ENCODE measurements at places on chromosomes 7 and 10. TPM values are rescaled to one million over a fixed set of nuclear protein-coding genes. Genes with fewer than 3 reads are reported as not detected.

CNPY1 gene
- not detected for total RNA-seq

KDM7A gene
- total RNA-seq = 8.5 TPM

DNA sequence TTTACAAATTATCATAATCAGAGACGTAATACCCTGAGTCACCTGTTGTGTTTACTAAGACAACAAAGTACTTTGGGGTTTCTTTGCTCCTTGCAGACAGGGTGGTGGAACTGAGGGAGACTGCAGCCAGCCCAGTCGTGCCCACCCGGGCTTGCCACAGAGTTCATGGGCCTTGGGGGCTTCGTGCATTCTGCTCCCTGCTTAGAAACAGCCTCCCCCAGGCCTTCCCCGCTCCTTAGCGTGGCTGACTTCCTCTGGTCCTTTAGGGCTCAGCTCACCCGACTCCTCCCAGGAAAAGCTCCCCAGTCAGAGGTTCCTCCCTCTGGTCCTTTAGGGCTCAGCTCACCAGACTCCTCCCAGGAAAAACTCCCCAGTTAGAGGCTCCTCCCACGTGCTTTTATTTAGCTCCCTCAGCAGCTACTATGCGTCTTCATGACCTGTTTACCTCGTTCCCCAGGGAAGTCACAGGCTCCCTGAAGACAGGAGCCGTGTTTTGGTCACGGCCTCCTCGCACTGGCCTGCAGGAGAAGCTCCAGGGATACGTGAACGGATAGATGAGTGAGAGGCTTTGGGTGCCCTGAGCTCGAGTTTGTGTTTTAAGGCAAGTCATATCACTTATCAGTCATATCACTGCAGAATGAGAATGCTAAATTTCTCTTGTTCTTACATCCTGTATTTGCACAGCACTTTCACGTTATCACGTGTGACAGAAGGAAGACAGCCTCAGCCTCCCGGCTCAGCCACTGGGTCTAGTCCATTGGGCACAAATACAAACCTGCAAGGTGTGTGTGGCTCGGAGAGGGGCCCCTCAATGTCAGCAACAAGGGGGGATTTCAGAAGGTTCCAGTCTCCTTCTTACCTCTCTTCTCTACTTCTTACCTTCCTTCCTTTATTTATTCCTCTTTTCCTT lies 52.7 kb upstream of the VIPR2 start:
- DNase-seq = no peak

DNA sequence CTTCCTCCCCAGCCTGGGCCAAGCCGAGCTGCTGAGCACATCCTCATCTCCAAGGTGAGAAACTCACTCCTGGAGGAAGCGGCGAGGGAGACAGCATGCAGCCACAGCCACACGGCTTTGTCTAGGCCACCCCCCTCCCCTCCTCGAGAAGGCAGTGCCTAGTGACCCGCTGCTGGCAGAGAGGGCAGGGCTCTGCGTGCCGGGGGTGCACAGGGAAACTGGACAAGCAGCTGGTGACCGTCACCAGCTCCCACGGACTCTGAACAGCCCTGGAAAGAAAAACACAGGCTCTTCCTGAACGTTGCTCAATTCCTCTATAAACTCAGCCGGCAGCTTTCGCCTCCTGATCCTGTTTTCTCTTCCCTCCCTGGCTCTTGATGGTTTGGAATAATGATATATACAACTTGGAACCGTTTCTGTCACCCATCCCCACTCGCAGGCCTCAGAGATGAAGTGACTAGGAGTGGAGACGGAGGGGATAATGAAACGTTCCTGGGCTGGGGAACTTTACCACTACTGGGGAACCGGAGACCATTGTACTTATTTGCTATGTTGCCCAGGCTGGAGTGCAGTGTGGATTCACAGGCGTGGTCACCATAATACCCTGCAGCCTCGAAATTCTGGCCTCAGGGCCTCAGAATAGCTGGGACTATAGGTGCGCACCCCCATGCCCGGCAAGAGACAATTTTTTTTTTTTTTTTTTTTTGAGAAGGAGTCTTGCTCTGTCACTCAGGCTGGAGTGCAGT lies 19.3 kb downstream of the PAPOLB start:
- no peak for DNase-seq

DNA sequence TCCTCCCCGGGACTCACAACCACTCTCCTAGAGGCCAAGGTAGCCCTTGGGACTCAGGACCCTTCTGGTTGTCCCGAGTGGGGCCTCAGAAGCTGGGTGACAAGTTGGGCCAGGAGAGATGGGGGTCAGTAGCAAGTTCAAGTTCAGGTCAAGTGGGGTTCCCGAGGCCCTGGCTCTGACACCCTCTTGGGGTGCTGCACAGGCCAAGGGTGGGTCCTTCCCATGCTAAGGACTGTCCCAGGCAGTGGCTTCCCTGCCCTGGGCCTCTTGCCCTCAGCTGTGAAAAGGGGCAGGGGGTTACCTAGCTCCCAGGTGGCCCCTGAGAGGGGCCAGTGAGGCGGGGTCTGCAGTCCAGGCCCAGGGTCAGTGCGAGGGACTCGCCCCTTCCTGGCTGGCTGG lies 115.4 kb upstream of the TNRC18 start:
- DNase-seq = no peak

OR2A7 gene
- 1.7 TPM for total RNA-seq

DNA sequence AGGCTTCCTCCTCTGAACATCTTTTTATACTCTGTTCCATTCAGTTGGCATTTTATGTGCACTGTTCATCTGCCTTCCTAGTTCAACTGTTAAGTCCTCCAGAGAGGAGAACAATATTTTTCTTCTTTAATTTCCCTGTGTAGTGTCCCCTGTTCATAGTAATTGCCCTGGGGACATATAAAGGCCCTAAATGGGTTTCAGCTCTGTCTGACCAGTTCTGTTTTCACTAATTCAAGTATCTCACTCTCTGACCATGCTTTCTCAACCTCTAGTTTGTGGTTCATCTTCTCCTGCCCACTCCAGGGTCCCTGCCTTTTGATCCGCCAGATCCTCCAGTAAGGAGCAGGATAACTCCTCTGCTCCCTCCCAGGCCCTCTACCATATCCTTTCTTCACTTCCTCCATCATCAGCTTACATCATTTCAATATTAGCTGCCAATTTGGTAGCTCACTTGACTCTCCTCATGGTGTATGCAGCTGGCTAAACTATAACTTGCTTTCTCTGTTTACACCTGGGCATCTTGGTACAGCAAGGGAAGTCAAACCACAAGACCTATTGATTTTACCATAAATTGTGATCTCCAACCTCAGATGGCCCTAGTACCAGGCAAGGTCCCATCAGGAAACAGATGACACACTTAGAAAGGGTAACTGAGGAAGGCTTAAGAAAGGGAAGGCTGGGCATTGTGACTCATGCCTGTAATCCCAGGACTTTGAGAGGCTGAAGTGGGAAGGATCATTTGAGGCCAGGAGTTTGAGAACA lies 17.7 kb upstream of the C10orf67 start:
- no peak for DNase-seq

- DNase-seq = no peak
These were observed at the start of gene IL6 for GRCh38 chr7:22726907-22727713. Gene IL6, plus strand, starts transcription at chr7:22727200. Its CDS starts 63 bp downstream, at chr7:22727263.

DNA sequence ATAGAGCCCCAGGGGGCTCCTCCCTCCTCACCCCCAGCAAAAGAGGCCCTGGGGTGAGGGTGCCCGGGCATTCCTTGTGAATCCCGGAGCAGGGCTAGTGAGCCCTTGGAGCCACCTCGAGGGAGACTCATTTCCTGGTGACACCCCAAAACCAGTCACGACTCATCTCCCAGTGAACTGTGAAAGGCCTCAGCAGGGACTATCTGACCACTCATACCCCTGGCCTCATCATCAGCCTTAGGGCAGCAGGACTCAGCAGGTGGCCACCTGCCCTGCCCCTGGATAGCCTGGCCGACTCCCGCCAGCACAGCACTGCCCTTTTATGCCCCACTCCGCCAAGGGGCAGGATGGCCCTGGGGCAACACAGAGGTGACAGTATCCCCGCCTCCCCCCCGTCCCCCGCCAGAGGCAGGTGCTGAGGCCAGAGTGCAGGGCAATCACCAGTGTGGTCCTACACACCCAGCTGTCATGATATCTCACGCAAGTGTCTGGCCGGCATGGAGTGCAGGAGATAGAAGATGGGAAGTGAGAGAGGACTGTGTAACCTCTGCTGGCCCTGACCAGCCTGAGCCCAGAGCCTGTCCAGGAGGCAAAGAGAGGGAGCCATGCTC lies 3.2 kb downstream of the SNCG start:
- DNase-seq = no peak

- DNase-seq = peak; percentile 25
These were observed 48.5 kb upstream of the OSBPL3 start for GRCh38 chr7:25028370-25029021.

- DNase-seq = no peak
These were observed 110.2 kb downstream of the MTPAP start for GRCh38 chr10:30238836-30239235.

- DNase-seq = no peak
These were observed 92.7 kb upstream of the GPR26 start for GRCh38 chr10:123573236-123574108.

GRCh38 chr10:21330628-21331020 lies 194.9 kb downstream of the SKIDA1 start:
- no peak for DNase-seq

SEMA3D gene
- total RNA-seq = not detected

CPA2 gene
- not detected for total RNA-seq

GRCh38 chr7:138527746-138528223 lies 67.7 kb downstream of the TRIM24 start:
- DNase-seq = no peak

DNA sequence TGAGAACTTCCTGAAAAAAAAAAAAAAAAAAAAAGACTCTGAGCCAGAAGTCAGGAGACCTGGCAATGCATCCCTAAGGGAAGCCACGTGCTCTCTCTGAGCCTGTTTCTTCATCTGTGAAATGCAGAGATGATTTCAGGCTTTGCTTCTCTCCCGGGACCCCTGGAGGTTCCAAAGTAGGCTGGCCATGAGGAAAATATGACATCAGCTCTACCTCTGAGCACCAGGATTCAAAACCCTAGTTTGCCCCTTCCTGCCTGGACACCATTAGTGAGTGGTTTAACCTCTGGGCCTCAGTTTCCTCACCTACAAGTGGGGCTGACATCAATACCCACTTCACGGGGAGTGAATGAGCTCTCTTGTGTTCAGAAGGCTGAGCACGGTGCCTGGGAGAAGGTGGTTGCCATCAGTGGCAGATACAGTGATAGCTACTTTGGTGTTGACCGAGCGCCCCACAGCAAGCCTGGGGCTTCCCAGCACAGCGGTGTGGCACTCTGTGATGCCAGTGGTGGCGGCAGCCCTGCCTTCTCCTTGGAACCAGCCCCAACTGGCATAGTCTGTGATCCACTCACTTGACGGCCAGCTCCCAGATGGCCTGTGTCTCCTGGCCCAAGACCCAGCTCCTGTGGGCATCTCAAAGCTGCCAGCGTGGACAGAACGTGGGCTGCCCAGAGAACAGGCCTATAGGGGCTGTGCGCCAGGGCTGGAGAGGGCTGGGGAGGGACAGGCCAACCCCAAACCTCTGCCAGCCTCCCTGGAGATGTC lies 153.1 kb upstream of the UNC5B start:
- DNase-seq = no peak

GRCh38 chr10:13712837-13713581 lies 126.2 kb downstream of the PRPF18 start:
- no peak for DNase-seq

DYNC1I1 gene
- total RNA-seq = not detected

All from CD8-positive, alpha-beta memory T cell (primary cell).